Glomerular endothelial cell (primary cell): ENCODE measurements at places on chromosomes 16 and 17. TPM values are rescaled to one million over a fixed set of nuclear protein-coding genes. Genes with fewer than 3 reads are reported as not detected.

- no peak for DNase-seq
Measured at GRCh38 chr17:1460233-1460632, 4.2 kb upstream of the CRK start.

DNA sequence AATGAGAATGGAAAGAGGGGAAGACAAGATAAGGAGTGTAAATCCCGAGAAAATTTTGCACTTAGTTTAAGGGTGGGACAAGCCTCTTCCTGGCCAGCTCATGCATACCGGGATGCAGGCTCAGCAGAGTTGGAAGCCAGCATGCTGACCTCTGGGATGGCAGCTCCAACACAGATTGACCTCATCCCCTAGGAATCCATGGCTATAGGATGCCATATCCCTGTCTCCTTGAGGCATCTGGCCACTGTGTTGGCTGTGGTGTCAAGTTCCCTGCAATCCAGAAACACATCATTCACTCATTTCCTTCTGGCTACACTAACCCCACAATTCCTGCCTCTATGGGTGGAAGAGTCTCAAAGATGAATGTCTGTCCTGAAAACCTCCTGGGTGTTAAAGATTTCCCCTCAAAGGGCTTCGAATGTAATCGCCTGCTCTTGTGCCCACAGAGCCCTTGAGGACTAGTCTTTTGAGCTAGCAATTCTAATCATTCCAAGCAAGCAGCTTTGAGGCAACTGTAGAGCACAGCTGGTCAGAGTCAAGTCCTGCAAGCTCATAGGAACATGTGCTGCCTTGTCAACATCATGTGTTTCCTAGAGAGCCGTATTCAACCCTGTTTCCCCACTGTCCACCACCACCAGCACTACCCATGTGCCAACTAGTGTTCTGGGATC lies 141.4 kb downstream of the PMP22 start:
- no peak for DNase-seq

GRCh38 chr17:64187093-64187895 lies 57.4 kb upstream of the ERN1 start:
- no peak for DNase-seq

DNA sequence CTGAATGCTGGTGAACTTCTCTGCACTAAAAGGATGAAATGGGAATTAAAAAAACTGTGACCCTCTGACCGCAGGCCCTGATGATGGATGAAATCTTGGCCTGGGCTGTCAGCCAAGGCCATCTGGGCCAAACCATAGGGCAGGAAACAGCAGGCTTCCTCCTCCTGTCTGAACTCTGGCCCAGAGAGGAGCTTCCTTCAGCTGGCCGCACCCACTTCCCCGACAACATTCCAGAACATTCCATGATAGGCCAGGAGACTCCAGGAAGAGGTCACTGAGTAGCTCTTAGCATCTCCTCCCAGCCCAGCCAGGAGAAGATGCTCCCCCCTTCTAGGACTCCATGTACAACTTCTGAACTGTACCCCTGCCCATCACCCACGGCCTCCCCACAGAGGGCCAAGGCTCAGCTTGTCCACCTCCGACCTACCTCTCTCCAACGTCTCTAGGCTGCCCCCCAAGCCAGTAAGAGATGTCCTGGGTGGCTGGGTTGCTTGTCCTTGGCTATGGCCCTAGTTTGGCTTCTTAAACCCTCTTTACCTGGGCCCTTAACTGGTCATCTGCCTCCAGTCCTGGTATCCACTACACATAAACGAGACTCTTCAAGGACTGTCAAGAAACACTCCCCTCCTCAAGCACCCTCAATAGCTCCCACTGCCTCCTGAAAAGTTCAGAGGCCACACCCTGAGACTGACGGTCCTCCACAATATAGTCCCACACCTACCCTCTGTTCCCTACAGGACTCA lies 1.7 kb downstream of the RPH3AL start:
- DNase-seq = peak; percentile 88

The KRTAP2-1 gene
- not detected in 2 replicates for total RNA-seq
